Temporal lobe (tissue), 4 donors: ENCODE measurements at places on chromosomes 1 and 21. TPM values are rescaled to one million over a fixed set of nuclear protein-coding genes. Genes with fewer than 3 reads are reported as not detected.

The NR1I3 gene
- under 0.01 TPM for total RNA-seq

The AMY1A gene
- total RNA-seq = not detected

The MFAP2 gene
- total RNA-seq = 5.9 TPM

The CLIC4 gene
- 85.6 TPM for total RNA-seq

The GCSAML gene
- under 0.01 TPM for total RNA-seq

The NEGR1 gene
- total RNA-seq = 47.5 TPM

The C1orf116 gene
- total RNA-seq = under 0.01 TPM

The UBXN11 gene
- total RNA-seq = 7.9 TPM

The CFAP107 gene
- not detected for total RNA-seq

The FAM43B gene
- 0.74 TPM for total RNA-seq

The FCRL5 gene
- not detected for total RNA-seq

The COA7 gene
- total RNA-seq = 22.6 TPM

The KCNJ6 gene
- 13.8 TPM for total RNA-seq

The AHCYL1 gene
- total RNA-seq = 24.8 TPM

The ADAMTS5 gene
- total RNA-seq = 1.7 TPM
